Pons (tissue), 1 donor: ENCODE measurements at places on chromosomes 5 and 9.
A peak's percentile ranks its signal among the peaks of the same experiment; 100 is the strongest.

DNA sequence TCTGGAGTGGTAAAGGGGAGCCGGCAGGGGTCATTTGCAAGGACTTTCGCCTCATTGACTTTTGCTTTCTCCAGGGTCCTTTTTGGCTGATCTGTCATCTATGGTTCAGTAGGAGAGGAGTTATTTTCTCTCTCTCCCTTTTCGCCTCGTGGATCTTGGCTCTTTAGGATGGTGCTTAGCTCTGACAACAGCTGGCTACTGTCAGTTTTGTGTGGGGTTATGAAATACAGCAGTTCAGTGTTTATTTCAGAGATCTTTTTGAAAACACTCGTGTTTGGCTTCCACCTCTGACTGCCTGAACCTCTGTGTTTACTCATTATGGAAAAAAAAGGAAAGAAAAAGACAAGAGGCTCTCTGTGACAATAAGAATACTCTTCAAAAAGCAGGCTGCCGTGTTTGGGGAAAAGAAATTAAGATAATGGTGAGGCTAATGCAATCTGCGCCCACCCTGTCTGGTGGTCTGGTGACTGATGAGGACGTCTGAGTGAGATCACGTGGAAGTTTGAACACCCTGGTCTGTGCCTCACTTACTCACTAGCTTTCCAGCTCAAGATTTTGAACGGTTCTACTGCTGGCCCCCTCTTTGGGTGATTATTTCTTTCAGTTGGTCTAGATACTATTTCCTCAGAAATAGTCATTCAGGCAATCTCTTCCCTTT lies 567.7 kb downstream of the CAAP1 start:
- peak; percentile 13 for DNase-seq

DNA sequence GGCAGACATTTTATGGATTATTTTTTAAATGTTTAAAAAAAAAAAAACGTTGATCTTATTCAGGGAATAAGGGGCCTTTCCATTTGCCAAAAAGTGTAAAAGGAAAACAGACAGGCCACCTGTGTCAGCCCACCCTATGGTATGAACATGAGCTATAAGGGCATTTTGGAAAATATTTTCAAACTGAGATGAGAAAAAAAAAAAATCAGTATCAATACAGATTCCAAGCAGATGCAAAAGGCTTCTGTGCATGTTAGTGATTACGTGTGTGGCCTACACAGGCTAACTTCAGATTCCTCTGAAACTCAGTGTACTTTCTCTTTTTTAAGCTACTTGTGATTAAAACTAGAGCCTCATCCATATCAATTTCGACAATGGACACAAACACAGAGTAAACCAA lies 189.9 kb downstream of the BNC2 start:
- no peak for DNase-seq

DNA sequence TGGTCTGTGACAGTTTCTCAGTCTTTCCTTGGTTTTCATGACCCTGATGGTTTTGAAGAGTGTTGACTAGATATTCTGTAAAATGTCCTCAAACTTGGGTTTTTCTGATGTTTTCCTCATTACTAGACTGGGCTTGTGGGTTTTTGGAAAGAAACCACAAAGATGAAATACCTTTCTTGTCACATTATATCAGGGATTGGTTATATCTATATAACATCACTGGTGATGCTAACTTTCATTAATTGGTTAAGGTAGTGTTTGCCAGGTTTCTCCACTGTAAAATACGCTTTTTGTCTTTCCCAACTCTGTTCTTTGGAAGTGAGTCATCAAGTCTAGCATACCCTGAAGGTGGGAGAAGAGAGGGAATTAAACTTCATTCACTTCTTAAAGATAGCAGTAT lies 3.3 kb upstream of the IL31RA start:
- no peak for DNase-seq

GRCh38 chr5:83035373-83036100 lies 41.7 kb downstream of the TMEM167A start:
- peak; percentile 99 for DNase-seq

- DNase-seq: no peak
Observed at GRCh38 chr5:138770291-138770690, 17.1 kb downstream of the CTNNA1 start.

DNA sequence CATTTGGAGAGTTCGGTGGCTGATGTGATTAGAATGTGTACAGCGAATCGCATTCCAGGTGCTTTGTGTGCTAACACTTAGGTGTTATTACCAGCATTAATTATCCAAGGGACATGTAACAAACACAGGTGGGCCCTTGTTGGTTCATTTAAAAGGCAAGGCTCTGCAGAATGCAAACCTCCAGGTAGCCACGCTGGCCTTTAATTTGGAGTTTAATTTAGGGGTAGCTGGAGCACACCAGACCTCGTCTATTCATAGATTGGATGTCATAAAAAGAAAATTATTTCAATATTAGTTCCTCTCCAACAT lies 191.1 kb downstream of the MAT2B start:
- DNase-seq: no peak

GRCh38 chr5:116451905-116452450 lies 122.6 kb downstream of the SEMA6A start:
- DNase-seq: no peak

DNA sequence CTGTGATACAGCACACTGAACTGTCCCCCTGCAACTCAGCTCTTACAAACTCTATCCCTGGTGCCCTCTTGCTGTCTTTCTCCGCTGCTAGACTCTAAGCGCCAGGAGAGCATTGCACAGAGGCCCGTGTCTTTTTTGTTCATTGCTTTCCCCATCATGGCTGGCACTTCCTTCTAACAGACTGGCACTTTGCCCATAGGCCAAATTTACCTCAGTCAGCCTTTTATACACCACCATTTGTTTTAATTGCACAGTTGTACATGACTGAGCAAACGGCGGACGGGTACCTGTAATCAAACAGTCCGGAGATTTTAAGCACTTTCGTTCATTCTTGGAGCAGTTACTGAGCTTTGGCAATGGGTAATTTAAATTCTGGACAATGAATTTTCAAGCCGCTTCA lies 102.2 kb upstream of the CLINT1 start:
- no peak for DNase-seq

GRCh38 chr5:91190314-91190690 lies 192.8 kb downstream of the ARRDC3 start:
- no peak for DNase-seq

DNA sequence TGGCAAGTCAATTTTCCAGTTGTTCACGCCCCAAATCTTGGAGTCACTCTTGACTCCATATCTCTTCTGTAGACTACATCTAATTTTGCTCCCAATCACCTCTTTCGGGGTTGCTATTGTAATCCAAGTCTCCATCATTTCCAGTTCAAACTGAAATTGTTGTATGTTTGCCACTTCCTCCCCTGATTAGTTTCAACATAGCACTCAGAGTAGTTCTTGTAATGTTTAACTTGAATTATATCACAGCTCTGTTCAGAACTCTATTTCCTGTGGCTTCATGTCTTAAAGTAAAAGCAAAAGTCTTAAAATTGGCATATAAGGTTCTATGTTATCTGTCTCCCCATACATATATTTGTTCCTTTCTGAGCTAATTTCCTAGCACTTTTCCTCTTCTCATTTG lies 348.5 kb upstream of the RIOK2 start:
- no peak for DNase-seq

DNA sequence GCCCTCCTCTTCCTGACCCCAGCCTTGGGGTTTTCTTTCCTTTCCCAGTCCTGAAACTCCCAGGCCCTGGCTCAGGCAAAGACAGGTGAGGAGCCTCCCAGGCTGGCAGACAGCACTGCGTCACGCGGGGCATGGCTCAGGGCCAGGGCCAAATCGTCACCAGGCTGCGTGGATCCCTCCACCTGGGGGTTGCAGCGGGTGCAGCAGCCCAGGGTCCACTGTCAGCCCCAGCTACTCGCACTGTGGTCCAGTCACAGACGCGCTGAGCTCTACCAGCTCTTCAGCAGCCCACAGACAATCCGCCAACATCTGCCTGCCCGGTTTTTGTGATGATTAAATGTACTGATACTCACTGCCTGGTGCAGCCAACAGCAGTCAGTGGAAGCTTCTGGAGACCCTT lies 12.1 kb downstream of the FAM78A start:
- DNase-seq: no peak

- no peak for DNase-seq
Observed at GRCh38 chr9:12697719-12698118, 4.5 kb downstream of the TYRP1 start.

DNA sequence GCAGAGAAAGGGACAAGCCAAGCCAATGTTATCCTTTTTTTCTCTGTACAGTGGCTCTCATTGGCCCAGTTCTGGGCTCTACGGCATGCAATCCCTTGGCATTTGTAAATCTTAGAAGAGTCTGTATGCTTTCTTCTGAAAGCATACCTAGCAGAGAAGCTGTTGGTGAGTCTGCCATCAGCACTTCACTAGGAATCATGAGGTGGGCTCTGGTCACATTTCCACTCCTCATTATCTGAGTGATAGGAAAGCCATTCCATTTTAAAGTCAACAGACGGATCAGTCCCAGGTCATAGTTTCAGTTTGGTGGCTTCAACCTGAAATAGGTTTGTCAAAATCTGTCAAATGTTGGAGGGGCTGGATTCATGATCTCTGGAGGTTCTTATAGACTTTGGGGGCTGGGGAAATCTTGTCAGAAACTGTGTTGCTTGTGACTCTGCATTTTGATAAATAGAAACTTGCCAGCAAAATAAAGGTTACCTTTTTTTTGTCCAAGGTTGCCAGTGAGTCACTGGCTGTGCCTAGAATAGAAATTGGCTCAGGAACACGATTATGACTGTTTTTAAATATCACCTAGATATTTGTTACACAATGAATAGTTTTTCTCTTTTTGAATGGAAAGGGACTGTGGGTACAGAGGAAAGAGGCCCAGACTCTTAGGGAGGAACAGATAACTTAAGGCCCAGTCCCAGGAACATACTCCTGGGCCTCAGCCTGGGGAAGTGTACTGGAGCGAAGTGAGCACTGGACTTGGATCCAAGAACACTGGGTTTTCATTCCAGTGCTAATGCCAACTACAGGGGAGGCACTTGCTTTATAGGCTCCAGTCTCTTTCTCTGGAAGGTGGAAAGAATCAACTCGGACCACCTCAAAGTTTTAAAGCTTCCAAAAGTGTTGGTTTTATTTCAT lies 183.1 kb downstream of the NMUR2 start:
- no peak for DNase-seq

DNA sequence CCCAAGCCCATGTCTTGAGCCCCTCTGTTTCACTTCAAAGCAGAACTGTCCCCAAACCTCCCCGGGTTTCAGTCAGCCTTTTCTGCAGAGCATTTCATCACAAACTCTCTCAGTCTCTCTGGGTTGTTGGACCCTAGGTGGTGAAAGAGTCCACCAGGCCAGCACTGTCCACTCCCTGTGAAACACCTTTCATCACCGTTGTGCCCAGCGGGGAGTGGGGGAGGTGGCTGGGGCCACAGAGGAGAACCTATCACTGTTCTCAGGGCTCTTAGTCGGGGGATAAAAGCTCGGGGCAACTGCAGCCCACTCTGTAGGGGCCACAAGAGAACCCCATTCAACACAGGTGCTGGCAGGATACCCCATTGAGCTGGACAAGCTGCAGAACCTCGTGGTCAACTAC lies 5.4 kb upstream of the RABL6 start:
- no peak for DNase-seq

- no peak for DNase-seq
Observed at GRCh38 chr5:191949-192690, 825 bp downstream of the LRRC14B start.

DNA sequence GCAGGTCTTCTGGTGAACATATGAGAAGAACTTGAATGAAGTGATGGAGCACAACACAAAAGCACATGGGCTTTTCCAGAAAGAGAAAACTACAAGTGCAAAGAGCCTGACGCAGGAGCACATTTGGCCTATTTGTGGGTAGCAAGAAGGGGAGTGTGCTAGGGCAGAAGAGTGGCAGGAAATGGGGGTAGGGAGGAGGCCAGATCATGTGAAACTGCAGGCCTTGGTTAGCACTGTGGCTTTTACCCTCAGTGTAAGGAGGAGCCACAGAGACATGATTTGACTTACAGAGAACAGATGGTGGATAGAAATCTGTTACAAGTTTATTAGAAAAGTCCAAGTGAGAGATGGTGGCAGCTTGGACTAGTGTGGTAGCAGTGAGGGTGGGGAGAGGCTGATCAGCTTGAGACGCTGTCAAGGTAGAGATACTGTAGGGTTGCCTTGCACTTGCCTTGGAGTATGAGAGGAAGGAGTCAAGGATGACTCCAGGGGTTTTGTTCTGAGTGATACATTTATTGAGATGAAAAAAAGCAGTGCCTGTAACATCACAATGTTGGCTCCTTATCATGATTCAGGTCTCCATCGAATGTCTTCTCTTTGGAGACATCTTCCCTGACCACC lies 126.7 kb downstream of the PPP2R2B start:
- no peak for DNase-seq

GRCh38 chr9:93193388-93194220 lies 9.7 kb downstream of the WNK2 start:
- no peak for DNase-seq

- no peak for DNase-seq
Observed at GRCh38 chr9:100573655-100574260, 4.1 kb upstream of the CAVIN4 start.

GRCh38 chr5:53997736-53998627 lies 312.4 kb downstream of the ARL15 start:
- no peak for DNase-seq

DNA sequence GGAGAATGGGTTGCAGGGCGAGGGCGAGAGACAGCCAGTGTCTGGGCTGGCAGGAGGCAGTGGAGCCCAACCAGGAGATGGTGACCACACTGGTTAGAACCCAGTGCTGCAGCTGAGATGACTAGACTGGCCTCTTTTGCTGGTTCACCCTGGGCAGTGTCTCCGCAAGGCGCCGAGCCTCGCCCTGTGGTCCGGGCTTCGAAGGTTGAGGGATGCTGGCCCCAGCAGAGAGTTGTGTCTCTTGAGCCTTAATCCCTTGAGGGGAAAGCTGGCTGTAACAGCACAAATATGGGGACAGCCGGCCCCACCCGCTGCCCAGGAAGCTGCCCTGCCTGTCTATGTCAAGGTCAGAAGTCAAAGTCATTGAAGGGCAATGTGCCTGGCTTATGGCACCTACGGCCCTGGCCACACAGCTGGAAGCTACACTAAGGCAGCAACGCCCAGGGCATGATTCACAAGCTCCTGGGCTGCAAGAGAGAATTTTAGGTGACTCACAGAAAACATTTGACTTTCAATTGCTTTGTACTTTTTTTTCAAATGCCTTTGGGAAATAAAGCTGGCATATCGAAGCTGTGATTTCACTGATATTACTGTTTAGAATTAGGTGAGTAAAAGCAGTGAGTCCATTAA lies 33.3 kb downstream of the NKX2-5 start:
- no peak for DNase-seq
